ENCODE measurements at places on chromosomes 2 and 18.

DNA sequence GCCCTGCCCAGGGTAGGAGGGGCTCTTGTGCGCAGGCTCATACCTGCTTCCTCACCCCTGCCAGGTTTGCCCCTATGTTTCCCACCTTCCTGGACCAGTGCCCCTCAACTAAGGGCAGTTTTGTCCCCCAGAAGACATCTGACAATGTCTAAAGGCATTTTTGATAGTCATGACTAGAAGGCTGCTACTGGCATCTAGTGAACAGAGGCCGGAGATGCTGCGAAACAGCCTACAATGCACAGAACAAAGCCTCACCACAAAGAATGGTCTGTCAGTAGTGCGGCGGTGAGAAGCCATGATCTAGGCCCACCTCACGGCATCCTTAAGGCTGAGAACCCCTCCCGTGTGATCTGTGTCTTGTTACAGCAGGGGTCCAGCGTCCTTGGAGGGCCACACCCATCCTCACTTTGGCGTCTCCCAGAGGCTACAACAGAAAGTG is 96.0 kb downstream of the TMEM17 start:
- DNase-seq = no peak

- no peak for DNase-seq
These were observed 7.8 kb downstream of the AFG3L2 start for GRCh38 chr18:12369211-12369610.

- DNase-seq = no peak
These were observed 27.7 kb upstream of the TRAPPC8 start for GRCh38 chr18:31970617-31971016.

DNA sequence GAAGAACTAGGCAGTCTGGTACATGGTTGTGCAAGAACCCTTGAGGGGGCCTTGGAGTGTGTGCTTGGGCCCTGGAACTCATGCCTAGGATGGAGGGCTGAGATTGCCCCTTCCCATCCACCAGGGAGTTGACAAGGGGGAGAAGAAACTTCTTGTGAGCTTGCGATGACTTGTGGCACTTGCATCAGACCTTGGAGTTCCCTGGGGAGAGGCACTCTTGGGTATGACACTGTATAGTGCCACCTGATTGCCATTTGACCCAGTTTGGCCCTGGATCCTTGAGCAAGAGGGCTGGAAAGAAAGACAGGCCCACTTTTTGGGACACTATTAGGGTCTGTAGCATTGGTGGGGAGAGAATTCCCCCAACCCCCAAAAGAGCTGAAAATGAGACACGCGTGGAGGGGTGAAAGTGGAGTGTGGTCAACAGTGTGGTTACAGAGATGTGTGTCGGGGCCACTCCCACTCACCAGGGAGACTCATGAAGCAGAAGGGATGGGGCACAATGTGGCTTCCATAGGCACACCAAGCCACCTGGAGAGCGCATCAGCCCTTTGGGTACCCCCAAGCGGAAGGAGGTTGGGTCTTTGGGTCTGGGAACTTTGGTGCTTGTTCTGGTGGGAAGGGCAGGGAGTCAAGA is 101.3 kb downstream of the MSH2 start:
- DNase-seq = no peak

DNA sequence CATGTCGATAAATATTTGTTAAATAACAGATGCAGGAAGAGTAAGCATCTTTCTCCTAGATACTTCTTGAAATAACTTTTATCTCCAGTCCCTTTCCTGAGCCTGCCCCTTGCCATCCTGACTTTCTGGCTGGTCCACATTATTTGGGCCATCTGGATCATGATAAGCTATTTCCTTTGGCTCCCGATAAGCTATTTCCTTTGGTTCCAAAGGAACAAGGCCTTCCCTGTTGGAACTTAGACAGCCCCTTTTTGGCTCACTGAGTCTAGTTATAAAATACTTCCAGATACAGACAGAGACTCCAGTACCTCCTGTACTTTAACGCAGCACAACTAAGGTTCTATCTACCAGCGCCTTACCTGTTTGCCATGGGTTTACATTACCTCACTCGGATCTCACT is 205.3 kb upstream of the CCDC150 start:
- no peak for DNase-seq

- no peak for DNase-seq
These were observed 13.2 kb upstream of the SS18 start for GRCh38 chr18:26103579-26103978.

DNA sequence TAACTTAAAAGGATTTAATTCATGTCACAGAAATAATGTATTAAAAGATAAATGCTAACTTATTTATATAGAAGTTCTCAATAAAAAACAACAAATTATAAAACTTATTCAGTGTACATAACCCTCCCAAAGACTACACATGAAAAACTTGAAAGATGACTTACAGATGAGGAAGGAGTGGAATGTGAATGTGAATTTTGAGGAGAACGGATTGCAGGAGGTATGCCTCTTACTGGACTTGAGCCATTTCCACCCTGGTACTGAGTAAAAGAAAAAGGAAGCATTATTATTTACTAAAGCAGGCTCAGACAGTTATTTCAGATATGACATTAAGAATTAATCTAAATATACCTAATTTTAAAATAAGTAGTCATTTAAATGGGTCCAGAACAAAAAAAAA is 104.4 kb downstream of the TLK1 start:
- DNase-seq = no peak

DNA sequence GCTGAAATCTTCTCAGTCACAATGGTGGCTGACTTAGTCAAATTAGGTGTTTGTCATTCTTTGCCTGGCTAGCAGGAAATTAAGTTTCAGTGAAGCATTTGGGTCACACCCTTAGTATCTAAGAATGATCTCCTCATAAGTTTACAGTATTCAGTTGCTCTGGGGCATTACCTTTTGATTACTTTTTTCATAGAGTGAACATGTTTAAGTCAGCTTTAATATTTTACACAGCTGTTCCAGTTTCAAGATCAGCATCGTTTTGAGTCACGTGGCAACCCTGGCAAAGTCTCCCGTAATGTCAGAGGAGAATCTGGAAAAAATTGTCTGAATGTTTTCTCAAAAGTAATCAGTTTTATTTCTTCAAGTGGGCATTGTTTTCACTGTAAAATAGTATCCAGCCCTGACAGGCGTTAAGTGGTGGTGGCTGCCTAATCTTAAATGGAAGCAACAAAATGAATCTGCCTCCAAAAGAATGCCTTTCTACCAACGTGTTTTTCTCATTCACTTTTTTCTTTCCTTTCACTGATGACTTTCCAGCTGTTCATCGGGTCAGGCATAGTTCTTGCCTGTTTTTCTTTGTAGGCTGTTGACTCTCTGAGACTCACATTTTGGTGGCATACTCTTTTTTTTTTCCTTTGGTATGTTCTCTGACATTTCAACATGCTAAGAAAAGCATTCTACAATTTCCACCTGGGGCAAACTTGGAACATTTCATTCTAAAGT is 319.6 kb upstream of the TCF4 start:
- DNase-seq = no peak

DNA sequence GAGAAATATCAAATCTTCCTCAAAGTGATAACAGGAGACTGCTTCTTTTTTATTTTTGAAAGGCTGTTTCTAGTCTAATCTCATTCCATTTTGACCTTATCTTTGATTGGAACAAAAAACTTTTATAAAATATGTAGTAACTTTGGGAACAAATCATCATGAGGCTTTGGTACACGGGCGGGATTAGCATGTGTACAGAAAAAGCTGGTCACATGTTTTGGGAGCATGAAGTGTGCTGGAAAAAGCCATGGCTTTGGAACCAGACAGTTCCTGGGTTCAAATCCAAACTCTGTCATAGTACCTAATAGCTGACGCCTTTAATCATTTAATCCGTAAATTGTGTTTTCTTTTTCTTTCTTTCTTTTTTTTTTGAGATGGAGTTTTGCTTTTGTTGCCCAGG is 78.2 kb downstream of the RFTN2 start:
- no peak for DNase-seq

DNA sequence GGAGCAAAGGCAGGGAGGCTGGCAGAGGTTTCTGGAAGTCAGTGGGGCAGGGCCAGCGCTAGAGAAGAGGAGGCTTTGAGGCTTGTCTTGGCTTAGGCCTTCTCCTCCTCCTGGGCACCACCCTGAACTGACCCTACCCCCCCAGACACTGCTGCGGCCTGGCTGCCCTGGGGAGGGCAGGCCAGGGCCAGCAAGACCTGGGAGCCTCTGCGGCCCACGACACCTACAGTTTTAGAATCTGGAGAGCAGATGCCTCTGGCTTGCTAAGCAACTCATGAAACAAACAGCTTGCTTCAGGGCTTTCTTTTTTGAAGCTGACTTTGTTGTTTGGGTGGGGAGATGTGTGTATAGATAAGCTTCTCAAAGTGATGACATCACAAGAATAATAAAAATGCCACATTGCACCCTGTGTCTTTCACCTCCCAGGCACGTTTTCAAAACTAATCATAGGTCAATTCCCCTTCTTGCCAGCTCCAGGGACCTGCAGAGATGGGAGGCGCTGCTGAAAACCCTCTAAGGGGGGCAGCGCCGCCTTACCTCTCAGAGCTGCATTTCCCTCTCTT is 46.2 kb upstream of the SMAD7 start:
- DNase-seq = no peak

DNA sequence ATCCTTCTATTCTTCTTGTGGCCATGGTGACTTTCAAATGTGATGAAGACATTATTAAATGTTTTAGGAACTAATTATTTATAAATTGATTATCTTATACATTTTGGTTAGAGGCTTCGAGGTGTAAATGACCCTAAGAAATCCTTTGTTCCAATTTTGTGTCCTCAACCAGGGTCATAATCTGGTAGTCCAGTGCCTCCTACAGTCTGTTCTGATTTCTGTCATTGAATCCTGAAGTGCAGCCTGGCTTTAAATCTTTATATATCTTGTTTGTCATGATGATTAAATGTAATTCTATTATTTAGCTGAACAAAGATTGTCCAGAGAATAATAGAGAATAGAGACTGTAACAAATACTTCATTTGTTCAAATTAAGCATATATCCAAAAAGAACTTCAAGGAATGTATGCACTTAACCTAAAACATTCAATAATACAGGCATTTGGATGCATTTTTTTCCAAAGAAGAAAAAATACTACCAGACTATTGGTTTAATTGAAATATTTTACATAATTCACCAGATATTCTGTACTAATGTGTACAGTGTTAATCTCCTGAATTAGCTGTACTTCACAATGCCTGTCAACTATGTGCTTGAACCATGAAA is 89.8 kb downstream of the PRPF40A start:
- no peak for DNase-seq

- no peak for DNase-seq
These were observed 385.7 kb upstream of the MYT1L start for GRCh38 chr2:2716771-2717170.

GRCh38 chr2:109322111-109322510 is 193.1 kb downstream of the SH3RF3 start:
- DNase-seq = no peak

GRCh38 chr2:67255933-67256615 is 141.1 kb upstream of the ETAA1 start:
- DNase-seq = no peak

- no peak for DNase-seq
These were observed 887.2 kb upstream of the LRATD1 start for GRCh38 chr2:13745330-13745729.

GRCh38 chr2:107018366-107018765 is 132.4 kb upstream of the ST6GAL2 start:
- DNase-seq = no peak

- no peak for DNase-seq
These were observed 677.7 kb upstream of the NXPH2 start for GRCh38 chr2:139457873-139458272.

GRCh38 chr2:74457549-74458131 is 598 bp upstream of the WBP1 start:
- DNase-seq = peak; percentile 69

GRCh38 chr2:105680357-105680756 is 64.4 kb upstream of the NCK2 start:
- DNase-seq = no peak

GRCh38 chr2:166900700-166901099 is 12.4 kb downstream of the XIRP2 start:
- no peak for DNase-seq

DNA sequence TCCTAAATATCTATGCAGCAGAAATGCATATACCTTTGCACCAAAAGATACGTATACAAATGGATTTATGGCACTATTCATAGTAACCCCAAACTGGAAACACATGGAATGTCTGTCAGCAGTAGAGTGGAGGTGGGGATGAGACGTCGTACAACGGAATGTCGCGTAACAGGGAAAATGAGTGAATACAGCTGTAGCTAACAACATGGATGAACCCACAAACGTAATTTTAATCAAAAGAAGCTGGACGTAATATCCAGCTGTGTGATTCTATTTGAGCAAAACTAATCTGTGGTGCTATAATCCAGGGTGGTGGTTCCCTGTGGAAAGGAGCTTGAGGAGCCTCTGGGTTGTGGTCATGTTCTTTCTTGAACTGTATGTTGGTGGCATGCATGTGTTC is 89.9 kb downstream of the MTA3 start:
- no peak for DNase-seq

DNA sequence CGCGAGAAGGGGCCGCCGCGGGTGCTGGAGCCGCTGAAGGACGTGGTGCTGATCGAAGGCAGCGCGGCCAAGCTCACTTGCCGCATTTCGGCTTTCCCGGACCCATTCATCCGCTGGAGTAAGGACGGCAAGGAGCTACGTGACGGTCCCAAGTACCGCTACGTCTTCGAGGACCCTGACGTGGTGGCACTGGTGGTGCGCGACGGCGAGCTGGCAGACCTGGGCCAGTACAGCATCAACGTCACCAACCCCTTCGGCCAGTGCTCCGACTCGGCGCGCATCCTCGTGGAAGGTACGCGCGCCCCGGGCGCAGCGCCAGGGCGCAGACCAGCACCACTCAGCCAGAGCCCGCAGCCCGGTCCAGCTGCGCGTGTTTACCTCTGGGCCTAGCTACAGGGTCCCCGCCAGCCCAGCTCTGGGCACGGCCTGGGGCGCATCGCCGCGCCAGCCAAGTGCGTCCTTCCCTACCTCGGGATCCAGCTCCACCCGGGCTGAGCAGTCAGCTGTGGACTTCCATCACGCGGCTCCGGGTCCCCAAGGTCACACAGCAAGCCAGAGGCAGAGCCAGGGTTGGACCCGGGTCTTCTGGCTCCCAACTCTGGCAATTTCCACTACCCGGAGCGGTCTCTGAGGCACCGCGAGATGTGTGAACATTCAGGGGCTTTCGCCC is 1.7 kb upstream of the GMPPA start:
- no peak for DNase-seq

DNA sequence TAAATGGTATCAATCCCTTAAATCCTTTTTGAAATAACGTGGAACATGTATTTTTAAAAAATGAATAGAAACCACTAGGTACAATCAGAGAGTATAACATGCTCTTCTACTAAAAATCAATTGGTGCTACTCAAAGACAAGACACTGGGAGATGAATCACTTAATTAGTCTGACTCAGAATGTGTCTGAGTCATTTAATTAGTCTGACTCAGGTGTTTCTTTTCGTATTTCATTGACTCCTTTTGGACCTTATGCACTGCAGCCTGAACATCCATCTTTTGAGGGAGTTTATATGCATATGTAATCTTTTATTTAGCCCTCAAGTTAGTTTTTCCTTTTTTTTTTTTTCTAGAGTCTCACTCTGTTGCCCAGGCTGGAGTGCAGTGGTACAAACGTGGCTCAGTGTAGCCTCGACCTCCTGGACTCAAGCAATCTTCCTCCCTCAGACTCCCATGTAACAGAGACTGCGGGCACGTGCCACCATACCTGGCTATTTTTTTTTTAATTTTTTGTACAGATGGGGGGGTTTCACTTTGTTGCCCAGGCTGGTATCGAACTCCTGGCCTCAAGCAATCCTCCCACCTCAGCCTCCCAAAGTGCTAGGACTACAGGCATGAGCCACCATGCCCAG is 26.5 kb downstream of the PPP4R3B start:
- DNase-seq = no peak
